ENCODE measurements at places on chromosomes 16 and 17.

- DNase-seq = no peak
These were observed 41.0 kb downstream of the STAT5A start for GRCh38 chr17:42329025-42329976.

DNA sequence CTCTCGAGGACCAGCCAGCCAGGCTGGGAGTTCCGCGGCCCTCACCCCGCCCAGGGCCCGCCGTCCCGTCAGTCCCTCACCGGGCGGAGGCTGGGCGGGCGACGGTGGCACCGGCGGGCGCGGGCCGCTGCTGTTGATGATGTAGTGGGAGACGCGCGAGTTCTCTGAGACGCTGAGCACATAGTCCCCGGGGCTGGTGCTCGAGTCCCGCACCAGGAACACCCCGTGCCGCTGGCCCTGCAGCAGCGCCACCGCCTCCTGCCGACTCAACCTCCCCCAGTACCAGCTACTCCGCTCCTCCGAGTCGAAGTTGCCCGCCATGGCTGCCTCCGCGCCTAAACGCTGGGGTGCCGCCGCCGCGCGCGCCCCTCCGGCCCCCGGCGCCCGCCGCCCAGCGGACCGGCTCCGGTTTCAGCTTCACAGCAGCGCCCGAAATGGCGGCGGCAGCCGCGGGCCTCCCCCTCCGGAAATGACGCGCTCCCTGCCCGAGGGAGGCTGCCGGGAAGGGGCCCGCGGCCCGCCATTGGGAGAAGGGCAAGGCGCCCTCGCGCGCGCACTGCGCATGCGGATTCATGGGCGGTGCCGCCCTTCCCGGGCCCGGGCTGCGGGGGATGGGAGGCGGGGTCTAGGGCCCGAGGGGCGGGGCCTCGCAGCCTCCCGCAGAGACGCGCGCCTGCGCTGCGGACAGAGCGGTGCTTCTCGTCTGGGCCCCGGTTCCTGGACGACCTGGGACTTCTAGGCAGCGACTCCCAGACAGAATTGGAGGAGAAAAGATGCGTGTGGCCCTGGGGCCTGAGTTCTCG is at the start of gene CRK:
Gene CRK (minus strand): TSS at position 436 of the 803 bp plus-strand sequence. CDS start 115 bp downstream, at position 321.
- peak; percentile 95 for DNase-seq

- no peak for DNase-seq
These were observed 59.9 kb upstream of the ATF7IP2 start for GRCh38 chr16:10325783-10326543.

GRCh38 chr16:4428500-4428899 is 2.8 kb downstream of the DNAJA3 start:
- no peak for DNase-seq

DNA sequence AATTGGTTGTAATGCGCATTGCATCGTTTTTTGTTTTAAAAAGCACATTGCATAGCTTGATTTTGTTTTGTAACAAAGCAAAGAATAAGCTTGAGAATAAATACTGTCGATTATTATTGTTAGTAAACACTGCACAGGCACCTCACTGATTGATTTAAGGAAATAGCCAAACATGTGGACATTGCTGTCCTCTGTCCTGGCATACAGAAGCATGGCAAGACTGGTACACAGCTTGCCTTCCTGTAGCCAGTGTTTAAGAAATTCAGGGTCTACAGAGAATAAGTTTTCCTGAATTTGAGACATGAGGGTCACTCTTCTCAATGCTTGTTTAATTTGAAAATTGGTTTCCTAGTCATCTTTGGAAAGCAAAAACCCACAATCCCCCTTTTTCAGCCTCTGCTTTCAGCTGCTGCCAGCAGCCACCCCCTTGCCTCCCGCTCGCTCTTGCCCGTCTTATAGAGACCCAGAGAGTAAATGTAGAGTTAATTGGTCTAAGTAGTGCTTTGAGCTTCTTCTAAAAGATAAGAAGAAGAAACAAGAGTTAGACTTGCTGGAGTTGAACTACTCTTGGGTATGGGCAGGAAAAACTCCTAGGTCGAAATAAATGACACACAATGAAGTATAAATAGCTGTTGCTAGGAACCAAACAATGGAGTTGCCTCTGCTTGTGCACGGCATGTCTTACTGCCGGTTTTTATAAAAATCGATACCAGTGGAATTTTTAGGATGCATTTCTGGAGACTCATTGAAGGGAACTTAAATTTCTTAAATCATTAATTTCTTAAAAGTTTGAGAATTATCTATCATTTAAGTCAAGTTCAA is 116.6 kb downstream of the MRTFB start:
- DNase-seq = no peak

GRCh38 chr16:35146723-35147458 is 1687.5 kb downstream of the TP53TG3F start:
- DNase-seq = no peak

- DNase-seq = no peak
These were observed 355.7 kb upstream of the MON1B start for GRCh38 chr16:76835339-76835738.

- DNase-seq = no peak
These were observed 46.8 kb upstream of the TMEM97 start for GRCh38 chr17:28272166-28272565.

DNA sequence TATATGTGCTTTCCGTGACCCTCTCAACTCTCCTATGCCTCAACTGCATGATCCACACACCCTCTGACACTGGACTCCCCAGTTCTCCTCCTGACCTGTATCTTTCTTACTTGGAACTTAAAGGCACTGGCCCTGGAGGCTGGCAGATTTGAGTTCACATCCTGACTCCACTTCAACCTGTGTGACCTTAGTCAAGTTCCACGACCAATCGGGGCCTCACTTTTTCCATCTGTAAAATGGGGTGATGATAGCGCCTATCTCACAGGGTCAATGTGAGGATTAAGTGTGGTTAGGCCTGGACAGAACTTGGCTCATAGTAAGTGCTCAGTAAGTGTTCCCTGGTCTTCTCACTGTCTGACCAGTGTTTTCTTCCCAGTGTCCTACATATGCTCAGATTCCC is 25.1 kb downstream of the MARF1 start:
- DNase-seq = no peak

Measured in stimulated activated CD8-positive, alpha-beta memory T cell treated with anti-CD3 and anti-CD28 coated beads, Interleukin-7, amount 100 ng/mL, for 1 hour (primary cell).